Natural killer cell (primary cell): ENCODE measurements at places on chromosomes 1 and 21. TPM values are rescaled to one million over a fixed set of nuclear protein-coding genes. Genes with fewer than 3 reads are reported as not detected.

The LCE1D gene
- not detected for total RNA-seq

The EFNA1 gene
- total RNA-seq: 1.9 TPM

The CD164L2 gene
- total RNA-seq: 0.40 TPM

The TMEM240 gene
- 1.00 TPM for total RNA-seq

The BCAN gene
- 0.25 TPM for total RNA-seq

The KRTAP26-1 gene
- total RNA-seq: not detected

The COL8A2 gene
- total RNA-seq: 0.20 TPM

The ZMPSTE24 gene
- total RNA-seq: 19.3 TPM

The SFN gene
- total RNA-seq: 0.66 TPM

The KLF17 gene
- not detected for total RNA-seq
